ENCODE measurements at places on chromosomes 3 and 15.

DNA sequence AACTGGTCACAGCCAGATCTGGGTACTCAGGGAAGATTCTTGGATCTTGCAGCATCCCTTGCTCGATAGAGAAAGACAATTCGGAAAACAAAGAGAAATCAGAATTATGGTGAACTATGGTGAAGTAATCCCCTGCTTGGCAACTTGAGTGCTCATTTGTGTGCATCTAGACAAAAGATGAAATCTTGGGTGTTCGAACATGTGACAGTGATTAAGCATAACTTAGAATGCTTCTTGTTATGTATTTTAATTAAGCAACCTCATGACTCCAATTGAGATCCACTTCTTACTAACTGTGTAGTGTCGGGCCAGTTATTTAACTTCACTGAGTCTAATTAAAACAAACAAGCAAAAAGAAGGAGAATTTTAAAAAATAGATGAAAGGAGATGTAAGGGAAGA lies 56.5 kb downstream of the ZNF385D start:
- DNase-seq: no peak

- no peak for DNase-seq
Measured at GRCh38 chr3:58794750-58795149, 128.2 kb upstream of the FAM3D start.

DNA sequence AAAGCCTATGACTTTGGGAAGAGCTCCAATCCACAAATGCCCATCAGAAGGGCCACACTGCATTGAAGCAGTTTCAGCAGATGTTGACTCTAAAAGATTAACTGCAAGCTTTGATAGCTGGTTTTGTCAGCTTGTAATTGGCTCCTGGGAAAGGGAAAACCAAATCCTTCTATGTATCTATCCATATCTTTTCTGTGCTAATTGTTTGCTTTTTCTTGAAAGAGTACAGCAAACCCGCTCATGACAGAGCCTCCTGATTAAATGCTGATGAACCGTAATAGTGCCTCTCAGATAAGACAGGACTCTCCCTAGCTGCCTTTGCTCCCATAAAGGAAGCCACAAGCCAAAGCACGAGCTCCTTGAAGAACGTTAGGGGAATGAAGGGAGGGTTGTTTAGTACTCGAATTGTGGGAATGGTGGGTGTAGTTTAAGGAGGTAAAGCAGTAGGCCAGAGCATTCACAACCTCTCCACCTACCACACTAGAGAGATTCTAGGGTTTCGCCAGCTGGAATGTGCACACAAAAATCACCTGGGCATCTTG lies 33.6 kb upstream of the LRIG1 start:
- no peak for DNase-seq

DNA sequence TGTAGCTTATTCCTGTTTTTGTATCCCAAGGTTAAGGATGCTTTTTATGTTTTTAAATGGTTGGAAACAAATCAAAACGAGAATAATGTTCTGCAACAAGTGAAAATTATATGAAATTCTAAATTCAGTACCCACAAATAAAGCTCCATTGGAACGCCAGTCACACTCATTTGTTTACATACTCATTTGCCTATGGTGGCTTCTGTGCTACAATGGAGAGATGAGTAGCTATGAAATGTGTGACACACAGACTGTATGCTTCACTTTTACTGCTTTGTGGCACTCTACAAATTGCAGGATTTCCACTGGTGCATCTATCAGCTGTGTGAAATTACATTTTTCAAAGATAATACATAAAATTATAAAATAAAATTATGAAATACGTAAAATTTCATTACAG lies 112.2 kb upstream of the TSPAN3 start:
- DNase-seq: no peak

DNA sequence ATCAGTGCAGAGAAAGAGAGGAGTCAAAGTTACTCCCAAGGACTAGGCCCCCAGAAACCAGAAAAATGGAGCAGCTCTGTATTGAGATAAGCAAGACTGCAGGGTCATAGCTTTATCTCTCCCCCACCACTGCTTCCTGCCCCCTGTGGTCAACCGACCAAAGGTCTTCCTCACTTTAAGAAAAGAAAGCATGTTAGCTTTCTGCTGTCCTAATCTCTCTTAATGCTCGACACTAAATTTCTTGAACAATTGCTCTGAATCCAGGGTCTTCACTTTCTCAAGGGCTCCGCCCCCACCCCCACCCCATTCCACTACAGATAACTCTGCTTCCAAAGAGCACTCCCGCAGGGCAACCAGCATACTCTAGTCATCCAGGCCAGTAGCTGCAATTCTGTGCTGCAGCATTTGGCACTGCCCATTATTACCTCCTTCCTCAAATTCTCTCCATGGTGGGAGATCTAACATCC lies 31.9 kb downstream of the TNIK start:
- no peak for DNase-seq

GRCh38 chr3:156382458-156383346 lies 172.2 kb downstream of the SSR3 start:
- no peak for DNase-seq

DNA sequence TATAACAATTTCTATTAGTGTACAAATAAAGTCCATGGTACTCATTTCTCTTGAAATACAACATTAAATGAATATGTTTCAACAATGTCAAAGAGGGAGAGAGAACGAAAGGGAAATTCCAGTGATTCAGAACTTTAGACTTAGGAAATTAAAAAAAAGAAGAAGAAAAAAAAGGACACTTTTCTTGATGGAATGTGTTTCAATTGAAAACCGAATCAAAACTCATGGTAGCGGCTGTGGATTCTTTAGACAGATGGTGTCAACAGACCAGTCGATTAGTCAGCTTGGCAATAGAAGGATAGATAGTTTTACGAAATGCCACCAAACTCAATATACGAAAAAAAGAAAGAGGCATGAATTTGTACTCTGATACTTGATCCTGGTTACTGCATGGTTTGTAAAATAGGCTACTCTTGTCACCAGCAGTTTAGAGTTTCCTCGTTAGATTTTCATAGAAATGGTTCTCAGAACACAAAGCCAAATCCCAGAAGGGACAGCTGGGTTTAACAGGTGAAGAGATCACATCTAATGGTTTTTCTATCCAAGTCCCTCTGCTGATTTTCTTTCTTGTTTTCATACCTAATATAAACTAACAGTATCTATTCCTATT lies 793.5 kb downstream of the ROBO1 start:
- peak; percentile 47 for DNase-seq

DNA sequence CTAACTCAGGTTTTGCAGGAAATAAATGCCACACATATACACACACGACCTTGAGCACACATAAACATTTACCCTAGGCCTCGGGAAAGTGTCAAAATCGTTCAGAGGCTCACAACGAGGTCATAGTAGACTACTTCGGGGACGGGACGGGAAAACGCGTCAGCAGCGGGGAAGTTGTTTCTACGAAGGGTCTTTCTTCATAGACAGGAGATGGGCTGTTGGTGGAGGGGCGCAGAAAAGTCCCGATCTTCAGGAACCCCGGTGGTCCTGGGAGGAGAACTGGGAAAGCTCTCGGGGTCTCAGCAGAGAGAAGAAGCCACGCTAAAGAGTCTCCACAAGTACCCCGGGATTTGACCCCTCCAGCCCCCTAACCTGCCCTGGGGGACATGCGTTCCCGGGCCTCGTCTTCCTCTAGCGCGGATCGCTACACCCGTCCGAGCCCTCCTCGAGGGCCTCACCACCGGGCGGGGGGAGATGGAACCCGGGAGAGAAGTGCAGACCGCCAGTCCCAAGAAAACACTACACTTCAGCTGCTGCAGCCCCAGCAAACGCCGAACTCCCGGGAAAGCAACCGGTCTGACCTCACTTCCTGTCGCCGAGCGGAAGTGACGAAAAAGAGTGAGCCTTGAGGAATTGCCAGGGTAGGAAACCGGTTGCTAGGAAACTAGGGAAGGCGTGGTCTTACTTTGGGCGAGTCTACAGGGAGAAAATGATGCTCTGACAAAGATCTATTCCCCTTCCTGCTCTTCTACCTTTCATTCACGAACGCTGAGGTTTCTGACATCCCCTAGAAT lies at the start of gene PIK3R4:
TSS of gene PIK3R4 (minus strand) at position 584 of the 794 bp plus-strand sequence. CDS start 1,611 bp downstream, outside the sequence.
- peak; percentile 90 for DNase-seq

DNA sequence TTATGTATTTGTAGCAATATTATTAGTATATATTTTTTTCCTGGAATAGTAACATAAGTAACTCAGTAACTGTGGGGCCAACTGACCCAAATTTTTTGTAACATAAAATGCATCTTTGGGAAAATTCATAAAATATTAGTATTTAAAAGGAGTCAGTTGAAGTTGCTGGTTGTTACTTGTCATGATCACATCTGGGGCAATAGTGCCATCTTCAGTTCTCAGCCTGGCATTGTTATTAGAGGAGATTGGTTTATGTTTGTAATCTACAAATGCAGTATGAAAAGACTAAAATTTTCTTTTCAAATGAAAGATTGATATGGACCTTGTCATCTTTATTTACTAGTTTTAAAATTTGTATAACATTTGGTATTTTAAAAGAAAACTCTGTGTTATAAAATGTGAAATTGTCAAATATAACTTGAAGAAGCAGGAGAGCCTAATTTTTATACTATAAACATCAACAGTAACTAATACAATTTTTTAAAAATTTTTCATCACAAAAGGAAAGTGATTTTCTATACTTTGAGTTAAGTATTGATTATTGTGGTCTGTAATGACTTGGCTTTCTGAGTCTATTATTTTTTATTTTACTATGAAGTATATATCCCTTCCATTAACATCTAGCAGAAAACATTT lies 38.8 kb upstream of the MLF1 start:
- DNase-seq: no peak

- DNase-seq: no peak
Measured at GRCh38 chr15:45391746-45392583, 13.6 kb upstream of the GATM start.

DNA sequence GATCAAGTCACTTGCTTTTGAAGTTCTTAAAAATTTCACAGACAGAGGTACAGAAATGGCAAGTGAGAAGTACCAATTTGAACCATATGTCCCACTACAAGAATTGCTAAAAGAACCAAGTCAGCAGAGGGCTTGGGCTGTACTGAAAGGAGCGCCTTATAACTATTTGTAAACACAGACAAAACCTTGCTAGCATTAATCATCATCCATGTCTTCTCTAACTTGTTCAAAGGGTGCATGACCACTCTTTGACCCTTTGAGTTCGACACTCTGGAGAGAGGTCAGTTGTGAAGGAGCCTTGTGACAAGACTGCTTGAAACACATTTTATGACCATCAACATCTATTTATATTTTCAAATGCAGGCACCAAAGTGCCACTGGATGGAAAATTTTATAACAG lies 191.7 kb downstream of the PDZRN3 start:
- no peak for DNase-seq

- no peak for DNase-seq
Measured at GRCh38 chr15:36301947-36302346, 277.5 kb upstream of the CDIN1 start.

- no peak for DNase-seq
Measured at GRCh38 chr3:150931745-150932144, 26.5 kb upstream of the MINDY4B start.

DNA sequence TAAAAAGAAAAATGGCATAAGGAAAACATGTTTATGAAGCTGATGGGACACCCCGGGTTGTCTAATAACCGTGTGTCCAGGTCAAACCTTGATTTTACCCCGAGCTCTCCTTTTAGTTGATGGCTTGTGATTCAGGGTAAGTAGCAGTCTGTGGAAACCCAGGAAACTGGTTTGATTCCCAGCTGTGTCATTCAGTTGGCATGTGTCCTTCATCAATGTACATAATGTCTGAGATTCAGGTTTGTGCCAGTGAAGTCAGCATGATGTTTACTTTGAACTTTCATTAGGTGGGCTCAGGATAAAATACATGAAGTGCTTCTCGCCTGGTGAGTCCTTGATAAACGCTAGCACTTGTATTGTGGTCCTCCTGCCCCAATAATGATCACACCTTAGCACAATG lies 4.3 kb upstream of the COPG1 start:
- DNase-seq: no peak

DNA sequence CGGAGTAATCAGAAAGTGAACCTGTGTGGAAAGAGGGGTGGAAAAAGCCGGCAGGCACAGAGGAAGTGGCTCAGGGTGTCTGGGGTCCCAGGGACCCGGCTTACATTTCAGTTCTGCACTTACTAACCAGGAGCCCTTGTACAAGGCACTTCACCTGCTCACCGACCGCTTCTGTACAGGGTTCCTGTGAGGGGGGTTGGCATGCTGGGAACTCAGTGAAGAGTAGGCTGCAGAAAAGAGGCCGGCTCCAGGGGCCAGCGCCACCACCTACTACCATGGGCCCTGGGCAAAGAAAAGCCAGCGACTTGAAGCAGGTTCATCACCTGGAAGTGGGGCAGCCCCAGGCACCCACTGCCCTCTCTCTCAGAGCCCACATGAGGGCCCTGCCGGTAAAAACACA lies 6.2 kb downstream of the STIMATE start:
- DNase-seq: no peak

DNA sequence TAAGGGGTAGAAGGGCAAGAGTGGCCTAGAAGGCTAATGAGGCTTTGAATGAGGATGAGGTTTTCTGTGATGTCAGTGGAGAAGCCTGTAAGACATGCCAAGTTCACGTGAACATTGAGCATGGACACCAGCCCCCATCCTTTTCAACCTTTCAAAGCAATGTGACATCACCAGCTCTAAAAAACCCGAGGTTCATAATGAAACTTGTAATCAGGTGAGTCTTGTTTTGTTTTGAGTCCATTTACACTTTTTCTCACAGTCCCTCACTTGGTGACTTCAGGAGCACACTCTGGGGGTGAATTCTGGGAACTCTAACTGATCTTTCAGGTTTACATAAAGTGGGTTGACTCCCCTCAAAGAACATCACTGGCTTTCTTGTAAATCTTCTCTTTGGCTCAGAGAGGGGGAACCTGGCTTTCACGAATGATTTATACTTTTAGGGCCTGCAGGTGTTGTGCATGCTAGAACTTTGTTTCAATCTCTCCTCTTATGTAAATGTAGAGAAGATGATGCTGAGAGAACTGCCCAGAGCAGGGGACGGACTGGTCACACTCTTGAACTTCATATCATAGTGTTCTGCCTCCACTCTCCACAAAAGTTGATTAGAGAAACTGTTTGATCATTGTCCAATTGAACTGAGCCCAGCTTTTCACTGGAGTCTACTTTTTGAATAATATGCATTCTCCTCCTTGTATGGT lies 224.7 kb upstream of the SATB1 start:
- no peak for DNase-seq

- DNase-seq: no peak
Measured at GRCh38 chr3:172056416-172056815, 17.0 kb downstream of the FNDC3B start.

DNA sequence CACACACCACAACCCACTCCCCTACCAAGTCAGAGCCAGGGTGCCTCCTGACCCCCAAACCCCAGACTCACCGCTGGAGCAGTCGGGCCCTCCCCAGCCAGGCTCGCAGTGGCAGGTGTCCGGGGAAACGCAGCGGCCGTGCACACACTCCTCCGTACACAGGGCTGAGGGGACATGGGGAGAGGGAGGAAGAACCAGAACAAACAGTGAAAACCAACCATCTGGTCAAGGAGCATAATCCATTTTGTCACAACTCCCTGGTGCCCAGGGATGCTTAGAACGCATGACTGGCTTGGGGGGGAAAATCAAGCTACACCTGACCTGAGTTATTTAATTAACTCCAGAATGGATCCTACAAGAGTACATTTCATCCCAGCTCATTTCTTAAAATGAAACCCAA lies 159.2 kb downstream of the MEGF11 start:
- no peak for DNase-seq

Measured in GM04503 (cell line).